ENCODE measurements at places on chromosomes 3 and 15.
A peak's percentile ranks its signal among the peaks of the same experiment; 100 is the strongest.

- no peak for DNase-seq
Measured at GRCh38 chr3:88996691-88997090, 110.7 kb upstream of the EPHA3 start.

DNA sequence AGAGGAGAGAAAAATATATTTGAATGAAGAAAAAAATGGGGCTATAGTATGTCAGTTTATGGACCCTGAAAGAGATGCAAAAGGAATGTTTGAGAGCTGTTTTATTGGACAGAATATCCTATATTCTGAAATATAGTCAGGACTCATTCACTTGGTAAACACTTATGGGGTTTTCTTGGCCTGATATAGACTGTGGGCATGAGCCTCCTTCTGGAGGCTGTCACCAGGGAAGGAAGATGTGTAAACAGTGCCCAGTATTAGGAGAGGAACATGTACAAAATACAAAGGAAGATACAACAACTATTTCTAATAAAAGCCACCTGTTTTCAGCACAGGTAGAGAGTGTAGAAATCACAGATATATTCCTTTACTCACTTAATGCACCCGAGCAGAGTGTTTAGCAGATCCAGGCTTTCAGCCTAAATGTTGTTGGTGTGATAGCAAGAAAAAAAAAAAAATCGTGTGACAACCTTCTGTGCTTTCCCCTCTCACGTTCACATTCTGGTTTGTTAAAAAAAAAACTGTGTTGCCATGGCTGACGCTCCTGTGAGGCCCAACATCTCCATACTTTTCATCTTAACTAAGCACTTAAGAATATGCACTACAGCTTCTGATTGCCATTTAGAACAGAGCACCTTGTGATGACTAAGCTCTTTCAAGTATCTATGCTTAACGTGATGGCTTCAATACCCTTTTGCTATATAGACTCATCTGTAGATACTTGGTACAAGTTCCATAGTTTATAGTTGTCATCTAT is 134.1 kb downstream of the MBNL1 start:
- DNase-seq = no peak

- DNase-seq = peak; percentile 54
Measured at GRCh38 chr3:190326930-190327329, 4.7 kb upstream of the CLDN1 start.

- no peak for DNase-seq
Measured at GRCh38 chr15:39860200-39860599, 59.9 kb downstream of the GPR176 start.

DNA sequence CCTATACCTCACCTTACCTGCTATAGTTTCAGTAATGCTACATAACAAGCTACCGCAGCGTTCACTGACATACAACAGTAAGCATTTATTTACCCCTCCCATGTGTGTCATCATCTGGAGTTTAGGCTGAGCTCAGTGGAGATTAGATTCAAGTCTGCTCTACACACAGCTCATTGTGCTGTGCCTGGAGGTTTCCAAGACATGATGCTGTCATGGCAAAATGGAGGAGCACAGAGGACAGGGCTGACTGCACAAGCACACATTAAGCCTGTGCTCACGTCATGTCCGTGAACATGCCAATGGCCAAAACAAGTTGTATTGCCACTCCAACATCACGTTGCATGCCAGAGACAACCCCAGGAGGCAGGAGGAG is 333.8 kb upstream of the TRIM42 start:
- no peak for DNase-seq

Data from GM04504 (cell line).